ENCODE measurements at places on chromosomes 2 and 18. TPM values are rescaled to one million over a fixed set of nuclear protein-coding genes. Genes with fewer than 3 reads are reported as not detected.

The VWA3B gene
- not detected for total RNA-seq

The RAX gene
- not detected for total RNA-seq

The TMEM127 gene
- total RNA-seq: 18.6 TPM

The ICA1L gene
- total RNA-seq: 8.9 TPM

The DYNAP gene
- total RNA-seq: not detected

The LRRTM1 gene
- not detected for total RNA-seq

The NR4A2 gene
- total RNA-seq: 0.41 TPM

The RFX8 gene
- 24.1 TPM for total RNA-seq

The DSG4 gene
- not detected for total RNA-seq

The COL6A3 gene
- 1,372 TPM for total RNA-seq
